ENCODE measurements at places on chromosomes 1 and 21. TPM values are rescaled to one million over a fixed set of nuclear protein-coding genes. Genes with fewer than 3 reads are reported as not detected.
A peak's percentile ranks its signal among the peaks of the same experiment; 100 is the strongest.

GRCh38 chr1:42267904-42268303 is 67.1 kb downstream of the FOXJ3 start:
- no peak for DNase-seq

- DNase-seq = no peak
These were observed 66.1 kb downstream of the ZNF644 start for GRCh38 chr1:90955769-90956168.

The HES2 gene
- total RNA-seq = 0.10 TPM

DNA sequence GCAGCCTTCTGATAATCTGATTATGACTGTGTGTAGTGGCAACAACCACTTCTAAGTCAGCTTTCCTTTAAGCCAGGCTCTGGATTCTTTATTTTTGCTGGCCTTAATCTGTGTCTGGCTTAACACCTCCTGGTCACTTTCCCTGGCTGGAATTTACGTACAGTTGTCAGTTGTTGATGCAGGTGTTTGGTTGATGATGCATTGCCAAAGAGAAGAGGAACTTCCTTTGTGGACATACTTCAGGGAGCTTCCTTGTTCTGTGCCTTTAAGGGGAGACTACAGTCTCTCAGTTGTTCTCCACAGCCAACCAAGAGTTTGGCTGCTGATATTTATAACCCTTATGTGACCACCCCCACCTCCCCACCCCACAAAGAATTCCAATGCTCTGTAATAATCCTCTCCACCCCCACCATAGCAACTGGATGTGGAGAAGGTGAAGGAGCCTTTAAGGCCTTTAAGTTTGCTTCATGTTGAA is 96.0 kb upstream of the BMP8A start:
- DNase-seq = peak; percentile 21

DNA sequence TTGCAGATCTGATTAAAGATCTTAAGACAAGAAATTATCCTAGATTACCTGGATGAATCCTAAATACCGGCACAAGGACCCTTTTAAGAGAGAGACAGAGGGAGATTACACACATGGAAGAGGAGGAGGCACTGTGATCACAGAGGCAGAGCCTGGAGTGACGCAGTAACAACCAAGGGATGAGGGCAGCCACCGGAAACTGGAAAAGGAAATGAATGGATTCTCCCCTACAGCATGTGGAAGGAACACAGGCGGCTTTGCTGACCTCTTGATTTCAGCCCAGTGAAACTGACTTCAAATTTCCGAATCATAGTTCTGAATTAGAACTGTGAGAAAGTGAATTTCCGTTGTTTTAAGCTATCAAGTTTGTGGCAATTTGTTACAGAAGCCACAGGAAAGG is 50.2 kb upstream of the IVNS1ABP start:
- no peak for DNase-seq

DNA sequence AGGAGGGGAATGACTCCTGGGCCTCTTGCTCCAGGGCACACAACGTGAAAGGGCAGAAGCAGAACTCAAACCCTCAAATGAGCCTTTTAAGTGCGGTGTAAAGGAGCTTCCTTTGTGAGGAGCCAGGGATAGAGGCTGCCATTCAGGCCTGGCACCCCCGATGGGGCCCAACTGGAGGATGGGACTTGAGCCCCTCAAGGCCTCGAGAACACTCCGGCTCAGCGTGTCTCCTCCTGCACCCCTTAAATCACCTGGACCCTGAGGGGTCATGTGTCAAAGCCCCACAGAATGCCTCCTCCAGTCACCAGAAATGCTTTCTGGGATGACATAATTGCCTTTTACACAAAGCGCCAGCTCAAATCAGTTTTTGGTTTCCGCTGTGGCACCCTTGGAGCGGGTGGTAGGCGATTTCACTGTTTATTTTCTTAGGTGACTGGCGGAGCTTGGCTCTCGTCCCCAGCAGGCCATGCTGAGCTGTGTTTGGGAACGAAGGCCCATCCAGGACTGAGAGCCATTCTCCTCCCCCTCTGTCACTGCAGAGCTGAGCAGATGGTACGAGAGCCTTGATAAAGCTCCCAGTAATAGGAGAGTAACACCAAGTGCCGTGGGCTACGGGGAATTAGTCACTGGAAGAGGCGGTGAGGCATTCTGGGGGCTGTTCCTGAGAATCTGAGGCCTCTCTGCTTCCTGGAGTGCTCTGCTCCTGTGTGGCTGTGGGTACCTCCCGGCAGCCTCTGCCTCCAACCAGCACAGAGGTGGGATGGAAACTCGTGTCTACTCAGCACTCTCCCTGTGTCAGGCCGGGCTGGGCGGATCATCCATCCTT is 163.0 kb downstream of the GRIK3 start:
- no peak for DNase-seq

GRCh38 chr1:180751921-180752320 is 120.1 kb downstream of the XPR1 start:
- DNase-seq = no peak

The SLC5A9 gene
- 12.5 TPM for total RNA-seq

All from HepG2 (cell line).